ENCODE measurements at places on chromosomes 5 and 9. TPM values are rescaled to one million over a fixed set of nuclear protein-coding genes. Genes with fewer than 3 reads are reported as not detected.

GRCh38 chr9:2979957-2980610 lies 136.2 kb upstream of the PUM3 start:
- DNase-seq = no peak
- H3K4me3 ChIP-seq = no peak overlapping the region
- no peak overlapping the region for H3K27ac ChIP-seq
- H3K36me3 ChIP-seq = no peaks in the 10 kb centered on the region
- no peaks in the 10 kb centered on the region for H3K4me1 ChIP-seq

DNA sequence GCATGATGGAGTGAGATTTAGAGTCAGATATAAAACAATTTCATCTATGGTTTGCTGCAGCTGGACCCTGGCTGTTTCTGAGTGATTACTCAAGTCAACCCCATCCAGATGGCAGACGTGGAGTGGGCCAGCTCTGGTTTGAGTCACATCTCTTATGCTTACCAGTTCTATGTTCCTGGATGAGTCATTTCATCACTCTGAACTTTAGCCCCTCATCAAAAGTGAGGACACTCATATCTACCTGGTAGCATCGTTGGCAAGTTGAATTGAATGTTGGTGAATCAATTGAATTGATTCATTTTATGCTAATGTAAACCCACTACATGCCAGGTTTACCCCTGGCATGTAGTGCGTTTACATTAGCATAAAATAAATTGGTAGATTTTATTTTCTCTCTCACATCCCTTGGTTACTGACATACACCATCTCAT lies 176.4 kb downstream of the FGF18 start:
- no peaks in the 10 kb centered on the region for H3K4me1 ChIP-seq
- H3K27me3 ChIP-seq = no peaks in the 10 kb centered on the region
- DNase-seq = no peak
- no peaks in the 10 kb centered on the region for H3K36me3 ChIP-seq

- H3K4me3 ChIP-seq = no peak overlapping the region
- H3K36me3 ChIP-seq = no peaks in the 10 kb centered on the region
- peaks cover 4% of the 10 kb centered on the region for H3K4me1 ChIP-seq
- no peak for DNase-seq
These were observed 3.9 kb downstream of the SPARC start for GRCh38 chr5:151682751-151683331.

DNA sequence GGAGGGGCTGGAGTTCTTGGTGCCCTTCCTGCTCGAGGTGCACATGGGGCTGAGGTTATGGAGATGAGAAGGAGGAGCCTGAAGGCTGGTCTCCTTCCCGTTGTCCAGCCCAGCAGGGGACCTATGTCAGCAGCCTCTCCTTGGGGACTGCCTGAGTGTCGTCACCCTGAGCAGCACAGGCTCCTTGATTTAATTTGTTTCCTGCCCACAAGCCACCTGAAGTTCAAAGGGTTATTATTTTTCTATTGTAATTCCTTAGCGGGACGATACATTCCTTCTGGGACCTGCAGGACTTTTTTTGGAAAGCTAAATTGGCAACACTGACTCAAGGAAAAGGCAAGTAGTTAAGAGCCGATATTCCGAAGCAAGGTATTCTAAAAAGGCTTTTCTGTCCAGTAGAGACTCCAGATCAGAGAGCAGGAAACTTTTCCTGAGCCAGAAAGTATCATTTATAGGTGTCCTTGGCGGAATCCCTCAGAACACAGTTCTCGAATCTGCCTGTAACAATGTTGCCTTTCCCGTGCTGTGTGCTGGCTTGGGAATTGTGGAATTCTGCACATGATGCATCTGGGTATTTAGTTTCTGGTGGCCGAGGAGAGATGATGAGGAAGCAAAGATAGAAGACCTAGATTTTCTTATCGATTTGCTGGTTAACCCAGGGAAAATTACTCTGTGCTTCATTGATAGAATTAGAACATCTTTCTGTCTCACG lies 55.4 kb downstream of the ARHGAP26 start:
- DNase-seq = no peak
- no peaks in the 10 kb centered on the region for H3K36me3 ChIP-seq
- H3K4me1 ChIP-seq = peaks cover 19% of the 10 kb centered on the region
- no peak overlapping the region for H3K4me3 ChIP-seq
- H3K27me3 ChIP-seq = no peaks in the 10 kb centered on the region

DNA sequence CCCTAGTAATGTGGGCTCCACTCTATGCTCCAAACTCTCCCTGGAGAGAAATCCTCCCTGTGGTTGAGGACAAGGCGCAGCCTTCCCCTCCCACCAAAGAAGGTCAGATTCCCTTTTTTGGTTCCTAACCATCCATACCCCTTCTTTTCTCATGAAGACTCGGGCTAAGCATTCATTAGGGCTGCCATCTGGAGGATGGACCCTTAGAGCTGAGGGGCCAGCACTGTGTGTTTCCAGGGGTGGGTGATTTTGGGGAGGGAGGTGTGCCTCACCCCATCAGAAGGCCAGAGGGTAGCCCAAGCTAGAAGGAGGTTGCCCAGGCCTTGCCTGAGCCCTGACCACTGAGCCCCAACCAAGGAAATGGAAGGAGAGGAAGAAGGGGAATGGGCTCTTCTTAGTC lies 36.8 kb downstream of the TGFBI start:
- no peak for DNase-seq
- H3K27me3 ChIP-seq = no peaks in the 10 kb centered on the region
- H3K27ac ChIP-seq = no peak overlapping the region
- no peak overlapping the region for H3K4me3 ChIP-seq
- no peaks in the 10 kb centered on the region for H3K36me3 ChIP-seq

DNA sequence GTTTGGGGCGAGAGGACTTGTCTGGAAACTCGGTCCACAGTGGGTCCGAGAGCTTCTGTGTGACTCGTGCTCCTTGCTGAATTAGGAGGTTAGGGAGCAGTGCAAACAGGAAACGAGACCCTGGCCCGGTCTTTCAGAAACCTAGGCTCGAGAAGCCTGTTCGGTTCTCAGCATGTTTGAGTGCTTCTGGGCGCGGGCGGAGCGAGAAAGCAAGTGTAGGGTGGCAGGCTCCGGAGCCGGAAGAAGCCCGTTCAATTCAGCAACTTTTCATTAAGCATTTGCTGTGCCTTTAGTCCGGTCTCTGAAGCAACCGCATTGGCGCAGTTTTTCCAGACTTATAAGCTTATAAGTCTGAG lies 547 bp downstream of the CLTA start:
- H3K27ac ChIP-seq = peak overlapping the region; percentile 53
- H3K27me3 ChIP-seq = no peaks in the 10 kb centered on the region
- H3K4me3 ChIP-seq = peak overlapping the region; percentile 62
- H3K36me3 ChIP-seq = peaks cover 7% of the 10 kb centered on the region
- peak; percentile 35 for DNase-seq
- peaks cover 44% of the 10 kb centered on the region for H3K4me1 ChIP-seq

DNA sequence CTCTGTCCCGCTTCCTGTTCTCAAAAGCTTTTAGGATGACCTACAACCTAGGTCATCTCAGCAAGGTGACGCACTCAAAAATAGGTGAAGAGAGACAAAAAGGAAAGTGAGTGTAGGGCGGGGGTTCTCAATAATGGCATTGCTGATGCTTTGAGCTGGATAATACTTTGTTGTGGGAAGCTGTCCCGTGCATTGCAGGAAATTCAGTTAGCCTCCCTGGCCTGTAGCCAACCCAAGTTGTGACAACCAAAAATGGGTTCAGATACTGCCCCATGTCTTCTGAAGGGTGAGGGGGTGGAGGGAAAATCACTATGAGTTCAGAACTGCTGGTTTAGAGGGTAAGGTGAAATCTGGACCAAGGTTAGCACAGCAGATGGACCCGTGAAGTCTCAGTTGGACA lies 151.4 kb downstream of the MAST4 start:
- no peaks in the 10 kb centered on the region for H3K36me3 ChIP-seq
- H3K27ac ChIP-seq = no peak overlapping the region
- DNase-seq = no peak
- H3K4me3 ChIP-seq = no peak overlapping the region
- H3K27me3 ChIP-seq = no peaks in the 10 kb centered on the region
- H3K4me1 ChIP-seq = no peaks in the 10 kb centered on the region

Gene SNCB
- not detected for total RNA-seq

Gene IFNA2
- not detected for total RNA-seq

Gene AJM1
- 1.2 TPM for total RNA-seq

Gene PIP5KL1
- 2.9 TPM for total RNA-seq

Gene PGM5
- not detected for total RNA-seq
